ENCODE measurements at places on chromosomes 11 and 22.

GRCh38 chr11:126440792-126441514 is 85.5 kb downstream of the ST3GAL4 start:
- DNase-seq = peak; percentile 69

- no peak for DNase-seq
Observed at GRCh38 chr11:96459751-96460150, 69.9 kb downstream of the JRKL start.

DNA sequence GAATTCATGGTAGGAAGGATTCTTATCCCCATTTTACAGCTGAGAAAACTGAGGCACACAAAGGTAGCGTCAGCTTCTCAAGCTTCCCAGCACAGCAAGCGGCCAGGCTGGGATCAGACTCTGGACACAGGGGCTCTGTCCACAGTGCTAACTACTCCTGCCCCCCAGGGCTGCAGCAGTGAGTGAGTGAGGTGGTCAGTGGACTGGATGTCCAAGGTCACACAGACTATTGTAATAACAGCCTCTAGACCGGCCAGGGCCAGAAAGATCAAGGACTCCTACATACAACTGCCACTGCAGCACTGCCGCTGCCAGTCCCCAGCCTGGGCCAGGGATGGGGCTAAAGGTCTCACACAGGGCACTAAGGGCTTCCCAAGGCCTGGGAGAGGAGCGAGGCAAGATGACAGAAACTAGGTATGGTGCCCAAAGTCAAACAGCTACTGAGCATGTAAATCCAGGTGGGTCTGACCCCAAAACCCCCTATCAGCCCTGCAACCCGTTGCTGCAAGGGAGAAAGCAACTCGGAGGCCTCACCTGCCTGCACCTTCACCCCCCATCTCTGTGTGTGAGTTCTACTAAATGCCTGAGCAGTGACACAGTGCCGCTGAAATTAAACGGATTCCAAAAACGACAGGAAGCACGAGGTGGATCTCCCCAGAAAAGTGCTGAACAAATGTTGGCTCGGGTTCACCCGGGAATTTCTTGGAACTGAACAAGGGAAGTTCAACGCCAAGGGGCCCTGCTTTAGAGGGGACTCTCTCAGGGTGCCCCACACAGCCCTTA is 161.8 kb upstream of the GRK3 start:
- DNase-seq = no peak

- DNase-seq = no peak
Observed at GRCh38 chr11:113947994-113948393, 26.9 kb upstream of the HTR3A start.

DNA sequence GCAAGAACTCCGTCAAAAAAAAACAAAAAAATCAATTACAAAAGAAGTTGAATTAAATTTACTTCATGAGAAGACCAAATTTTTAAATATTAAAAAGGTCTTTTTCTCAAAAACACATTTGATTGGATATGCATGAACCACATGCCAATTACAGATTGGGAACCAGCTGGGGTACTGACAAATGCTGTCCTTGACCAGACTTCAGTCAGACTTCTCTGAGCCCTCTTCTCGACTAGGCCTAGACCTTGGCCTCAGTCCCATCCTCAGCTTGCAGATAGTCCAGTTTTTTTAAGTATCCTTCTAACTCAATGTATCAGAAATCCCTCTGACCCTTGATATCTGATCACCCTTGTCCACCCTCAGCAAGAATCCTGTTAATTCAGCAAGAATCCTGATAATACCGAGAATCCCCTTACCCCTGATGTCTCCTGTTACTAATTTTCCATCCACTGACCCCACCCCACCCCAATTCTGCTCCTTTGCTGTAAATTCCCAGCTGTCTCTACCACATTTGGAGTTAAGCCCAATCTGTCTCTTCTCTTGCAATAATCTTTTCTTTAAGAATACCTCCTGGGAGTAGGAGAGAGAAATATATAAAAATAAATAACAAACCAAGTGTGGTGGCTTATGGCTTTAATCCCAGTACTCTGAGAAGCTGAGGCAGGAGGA is 30.9 kb downstream of the OR4D9 start:
- DNase-seq = no peak

DNA sequence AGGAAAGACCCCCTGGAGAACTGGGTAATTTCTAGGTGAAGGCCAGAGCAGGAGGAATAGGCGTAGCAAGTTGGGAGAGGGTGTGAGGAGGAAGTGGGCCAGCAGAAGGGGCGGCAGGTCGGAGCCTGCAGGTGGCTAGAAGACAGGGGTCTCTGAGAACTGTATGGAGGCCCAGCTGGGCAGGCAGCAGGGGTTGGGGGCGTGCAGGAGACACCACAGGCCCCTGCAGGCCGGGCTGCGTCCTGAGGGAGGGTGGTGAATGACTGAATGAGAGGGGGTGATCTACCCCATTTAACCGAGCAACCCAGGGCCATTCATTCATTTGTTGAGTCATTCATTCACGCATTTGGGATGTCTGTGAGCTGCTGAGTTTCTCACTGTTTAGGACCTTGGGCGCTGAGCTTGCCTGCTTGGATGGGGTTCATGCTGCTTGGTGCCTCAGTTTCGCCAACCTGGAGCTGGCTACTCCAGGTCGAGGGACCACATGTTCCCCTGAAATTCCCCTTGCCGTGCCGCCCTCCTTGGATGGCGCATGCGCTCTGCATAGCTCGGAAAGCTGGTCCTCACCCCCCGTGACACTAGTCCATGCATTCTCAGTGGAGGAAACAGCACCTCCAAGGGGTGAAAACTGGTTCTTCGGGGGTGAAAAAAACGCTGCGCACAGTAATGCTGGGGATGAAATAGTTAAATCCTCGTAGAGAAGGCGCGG is 15.6 kb downstream of the MPPED1 start:
- no peak for DNase-seq

GRCh38 chr11:119172513-119172912 is 4.0 kb downstream of the NLRX1 start:
- DNase-seq = no peak

- no peak for DNase-seq
Observed at GRCh38 chr11:104836691-104837090, 61.6 kb downstream of the CASP12 start.

DNA sequence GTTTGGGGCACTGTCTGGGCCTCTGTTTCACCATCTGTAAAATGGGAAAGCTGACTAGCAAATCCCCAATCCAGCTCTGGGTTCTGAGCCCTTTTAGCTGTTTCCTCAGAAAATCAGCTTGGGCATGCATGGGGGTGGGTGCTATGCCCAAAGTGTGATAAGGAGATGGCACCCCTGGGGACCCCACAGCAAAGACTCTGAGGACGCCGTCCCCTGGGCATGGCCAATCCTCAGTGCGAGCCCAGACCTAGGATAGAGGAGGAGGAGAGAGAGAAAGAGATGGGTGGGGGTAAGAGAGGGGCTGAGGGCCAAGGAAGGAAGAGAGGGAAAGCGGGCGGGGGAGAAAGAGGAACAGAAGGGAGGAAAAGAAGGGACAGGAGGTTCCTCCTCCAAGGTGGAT is 31.8 kb downstream of the TPBGL start:
- DNase-seq = no peak

GRCh38 chr11:119307219-119307618 is 9.7 kb downstream of the MCAM start:
- peak; percentile 32 for DNase-seq

DNA sequence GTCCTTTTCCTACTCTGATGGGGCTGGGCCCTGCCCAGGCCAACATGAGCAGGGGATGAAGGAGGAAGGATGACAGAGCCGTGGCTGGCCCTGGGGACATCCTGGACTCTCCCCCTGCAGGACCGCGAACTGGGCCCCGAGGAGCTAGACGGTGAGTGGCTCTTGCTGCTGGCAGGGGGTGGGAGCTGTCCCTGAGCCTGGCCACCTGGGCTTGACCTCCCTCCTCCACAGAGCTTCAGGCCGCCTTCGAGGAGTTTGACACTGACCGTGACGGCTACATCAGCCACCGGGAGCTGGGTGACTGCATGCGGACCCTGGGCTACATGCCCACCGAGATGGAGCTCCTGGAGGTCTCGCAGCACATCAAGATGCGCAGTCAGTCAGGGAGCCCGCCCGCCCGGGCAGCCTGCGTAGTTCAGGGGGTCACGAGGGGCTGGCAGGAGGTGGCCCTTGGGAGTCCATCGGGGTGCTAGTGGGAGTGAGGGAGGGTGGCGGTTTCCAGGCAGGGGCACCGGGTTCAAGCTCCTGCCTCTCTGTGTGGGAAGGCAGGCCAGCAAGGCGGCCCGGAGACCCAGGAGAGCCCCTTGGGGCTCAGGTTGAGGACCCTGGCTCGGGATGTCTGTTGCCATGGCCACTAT is 1.0 kb downstream of the CABP4 start:
- no peak for DNase-seq

- no peak for DNase-seq
Observed at GRCh38 chr11:20029193-20029592, 131.1 kb downstream of the DBX1 start.

GRCh38 chr22:22203048-22203971 is 41.3 kb upstream of the VPREB1 start:
- DNase-seq = no peak

- no peak for DNase-seq
Observed at GRCh38 chr11:86257446-86257845, 12.9 kb downstream of the EED start.

- DNase-seq = no peak
Observed at GRCh38 chr22:17120711-17121232, 388 bp downstream of the TMEM121B start.

DNA sequence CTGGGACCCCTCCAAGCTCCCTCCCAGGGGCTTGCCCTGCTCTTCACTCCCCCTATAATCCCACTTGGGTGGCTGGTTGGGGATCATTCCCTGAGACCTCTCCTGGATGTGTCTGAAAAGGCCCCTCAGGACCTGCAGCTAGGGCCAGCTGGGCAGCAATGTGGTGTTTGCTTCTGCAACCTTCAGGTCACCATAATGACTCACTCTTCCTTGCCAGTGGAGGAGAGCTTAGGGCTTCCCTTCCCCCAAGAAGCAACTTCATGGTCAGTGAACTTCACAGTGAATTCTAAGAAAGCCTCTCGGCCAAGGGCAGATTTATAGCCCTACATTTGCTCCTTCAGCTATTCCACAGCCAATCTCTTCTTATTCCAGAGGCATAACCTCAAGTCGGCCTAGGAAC is 45.1 kb upstream of the TSPAN18 start:
- DNase-seq = no peak

DNA sequence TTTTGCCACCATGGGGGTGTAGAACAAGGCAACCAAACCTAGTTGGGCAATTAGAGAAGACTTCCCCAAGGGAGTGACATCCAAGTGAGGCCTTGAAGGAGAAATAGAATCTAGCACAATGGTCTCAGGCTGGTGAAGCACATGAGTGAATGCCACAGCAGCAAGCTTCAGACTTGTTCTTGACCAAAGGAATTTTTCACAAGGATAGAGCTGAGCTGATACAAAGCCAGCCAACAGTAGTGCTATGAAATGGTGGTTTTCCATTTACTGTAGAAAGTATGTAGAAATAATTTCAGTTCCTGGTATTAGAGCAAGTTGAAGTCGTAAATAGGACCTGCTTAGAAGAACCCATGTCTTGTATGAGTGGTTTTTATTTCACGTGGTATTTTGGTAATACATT is 148.3 kb upstream of the RASSF10 start:
- no peak for DNase-seq

DNA sequence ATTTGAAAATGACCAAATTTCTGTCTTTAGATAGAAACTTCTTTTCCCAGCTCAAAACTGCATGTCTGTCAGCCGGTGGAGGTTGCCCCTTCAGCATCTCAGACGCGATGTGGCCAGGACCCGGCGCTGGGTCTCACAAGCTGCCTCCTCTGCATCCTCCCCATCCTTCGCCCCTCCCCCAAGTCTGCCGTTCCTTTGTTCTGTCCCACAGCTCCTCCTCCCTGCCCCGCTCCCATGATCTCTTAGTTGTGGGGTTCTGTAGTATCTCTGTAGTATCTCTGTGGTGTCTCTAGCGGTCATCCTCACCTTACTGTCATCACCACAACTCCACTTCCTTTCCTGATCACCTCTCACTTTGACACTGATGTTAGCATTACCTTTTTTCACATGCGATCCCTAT is 49.9 kb downstream of the TRAF6 start:
- DNase-seq = no peak

- peak; percentile 63 for DNase-seq
Observed at GRCh38 chr22:35258191-35258988, 1.1 kb downstream of the HMGXB4 start.

GRCh38 chr11:128547946-128548648 is 39.3 kb downstream of the ETS1 start:
- no peak for DNase-seq

DNA sequence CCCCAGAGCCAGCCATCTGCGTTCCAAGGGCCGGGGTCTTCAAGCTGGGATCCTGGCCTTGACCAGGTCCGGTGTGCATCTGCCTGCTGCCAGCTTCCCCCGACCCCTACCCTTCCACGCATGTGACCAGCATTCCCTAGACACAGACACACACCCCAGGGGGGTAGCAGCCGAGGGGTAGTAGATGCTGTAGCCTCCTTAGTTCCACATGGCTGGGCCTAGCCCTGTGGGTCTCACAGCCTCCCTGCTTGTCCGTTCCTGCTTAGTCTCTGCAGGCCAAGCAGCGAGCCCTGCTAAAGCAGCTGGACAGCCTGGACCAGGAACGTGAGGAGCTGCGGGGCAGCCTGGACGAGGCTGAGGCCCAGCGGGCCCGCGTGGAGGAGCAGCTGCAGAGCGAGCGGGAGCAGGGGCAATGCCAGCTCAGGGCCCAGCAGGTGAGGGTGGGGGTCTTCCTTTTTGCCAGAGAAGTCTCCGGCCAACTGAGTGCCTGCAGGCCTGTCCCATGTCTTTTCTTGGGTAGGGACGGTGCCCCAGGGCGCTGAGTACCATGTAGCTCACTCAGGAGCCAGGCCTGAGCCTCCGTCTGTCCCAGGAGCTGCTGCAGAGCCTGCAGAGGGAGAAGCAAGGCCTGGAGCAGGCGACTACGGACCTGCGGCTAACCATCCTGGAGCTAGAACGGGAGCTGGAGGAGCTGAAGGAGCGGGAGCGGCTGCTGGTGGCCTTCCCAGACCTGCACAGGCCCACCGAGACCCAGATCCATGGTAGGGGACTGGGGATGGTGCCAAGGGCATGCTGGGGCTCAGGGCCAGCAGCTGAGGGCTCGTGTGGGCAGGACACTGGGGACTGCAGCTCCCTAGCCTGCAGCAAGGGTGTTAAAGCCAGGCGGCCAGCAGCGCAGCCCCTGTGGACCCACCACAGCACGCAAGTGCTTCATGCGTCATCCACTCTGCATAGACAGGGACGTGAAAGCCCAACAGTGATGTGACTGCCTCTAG is 13.6 kb downstream of the RNF215 start:
- DNase-seq = no peak

DNA sequence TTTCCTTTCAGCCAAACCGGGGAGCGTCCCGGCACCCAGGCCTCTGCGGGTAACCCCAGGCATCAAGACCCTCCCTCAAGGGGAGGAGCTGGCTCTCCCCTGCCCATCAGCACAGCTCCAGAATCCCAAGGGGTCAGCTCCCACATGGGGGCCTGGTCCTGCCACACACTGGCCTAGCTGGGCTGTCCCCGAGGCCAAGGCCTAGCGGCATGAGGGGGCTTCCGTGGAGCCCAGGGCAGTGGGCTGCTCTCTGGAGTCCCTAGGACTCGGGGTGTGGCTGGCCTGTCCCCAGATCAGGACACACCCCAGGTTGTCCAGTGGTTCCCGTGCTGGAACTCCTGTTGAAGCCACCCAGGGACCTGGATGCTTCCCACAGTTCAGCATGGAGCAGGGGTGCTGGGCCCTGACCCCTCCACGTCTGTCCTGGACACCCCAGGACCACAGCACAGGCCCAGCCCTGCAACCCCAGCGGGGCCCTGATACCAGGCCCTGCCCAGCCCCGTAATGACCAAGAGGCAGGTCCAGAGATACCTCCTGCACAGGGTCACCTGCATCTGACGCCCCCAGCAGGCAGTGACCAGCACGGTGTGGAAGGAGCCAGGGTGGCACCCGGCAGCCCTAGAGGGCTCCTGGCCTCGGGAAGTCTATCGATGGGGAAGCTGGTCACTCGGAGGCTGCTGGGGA is 5.5 kb downstream of the HRAS start:
- no peak for DNase-seq
